ENCODE measurements at places on chromosomes 5 and 9.

DNA sequence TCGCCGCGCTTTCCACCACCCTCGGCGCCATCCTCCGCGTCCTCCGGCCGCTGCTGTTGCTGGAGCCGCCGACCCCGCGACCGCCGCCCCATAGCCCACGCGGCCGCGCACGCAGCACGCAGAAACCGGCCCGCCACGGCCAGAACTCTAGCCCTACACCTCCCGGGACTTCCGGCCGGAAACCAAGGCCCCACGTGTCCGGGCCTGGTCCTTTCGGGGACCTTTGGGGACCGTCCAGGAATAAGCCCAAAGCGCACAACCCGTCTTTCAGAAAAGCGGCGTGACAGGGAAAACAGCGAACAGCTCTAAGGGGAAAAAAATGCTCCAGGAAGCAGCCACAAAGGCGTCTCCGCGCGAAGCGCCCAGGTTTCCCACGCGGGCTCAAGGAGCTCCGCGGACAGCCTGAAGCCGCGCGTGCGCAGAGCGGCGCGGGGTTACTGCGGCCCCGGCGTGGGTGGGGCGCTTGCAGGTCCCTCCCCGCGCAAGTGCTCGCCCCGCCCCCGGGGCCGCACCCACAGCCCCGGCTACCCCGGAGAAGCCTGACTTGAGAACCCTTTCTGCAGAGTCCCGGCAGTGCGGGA is at the start of the genes NSUN2 and SRD5A1:
Gene NSUN2, minus strand, starts transcription at position 157 of the 581 bp plus-strand sequence. Its CDS starts 65 bp downstream, at position 92.
Gene SRD5A1, plus strand, starts transcription at position 553 of the 581 bp plus-strand sequence. CDS start 137 bp downstream, outside the sequence.
- peak; percentile 99 for DNase-seq

DNA sequence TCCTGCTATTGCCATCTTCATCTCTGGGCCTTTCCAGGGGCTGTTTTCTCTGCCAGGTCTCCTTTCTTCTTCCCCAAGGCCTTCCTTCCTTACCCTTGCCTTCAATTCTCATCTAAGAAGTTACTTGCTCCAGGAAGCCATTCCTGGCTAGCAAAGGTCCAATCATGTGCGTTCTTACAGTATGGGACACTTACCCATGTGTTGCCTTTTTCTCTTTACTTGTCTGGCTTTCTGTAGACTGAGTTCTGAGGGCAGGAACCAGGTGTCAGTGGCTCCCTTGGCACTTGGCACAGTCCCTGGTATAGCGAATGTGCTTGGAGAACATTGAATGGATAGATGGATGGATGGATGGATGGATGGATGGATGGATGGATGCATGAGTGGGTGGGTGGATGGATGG is 10.2 kb downstream of the FOXI1 start:
- DNase-seq = peak; percentile 5

GRCh38 chr9:20041697-20042081 is 252.9 kb upstream of the SLC24A2 start:
- DNase-seq = no peak

DNA sequence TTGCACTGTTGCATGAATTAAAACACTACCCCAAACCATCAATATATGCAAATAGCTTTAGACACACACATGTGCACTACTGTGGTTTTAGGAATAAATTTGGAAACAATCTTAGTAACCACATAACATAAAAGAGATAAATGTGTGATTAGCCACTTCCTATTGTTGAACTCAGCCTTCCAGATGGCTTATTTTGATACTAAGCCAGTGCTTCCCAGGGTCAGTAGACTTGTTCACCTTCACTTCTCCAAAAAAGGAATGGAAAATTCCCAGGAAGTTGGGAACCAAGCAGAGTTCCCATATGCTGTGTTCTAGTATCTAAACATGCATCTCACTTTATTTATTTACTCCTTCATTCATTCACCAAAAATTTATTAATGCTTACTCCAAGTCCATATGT is 47.8 kb downstream of the SVEP1 start:
- DNase-seq = no peak

GRCh38 chr9:18012170-18012569 is 433.3 kb downstream of the SH3GL2 start:
- DNase-seq = no peak

DNA sequence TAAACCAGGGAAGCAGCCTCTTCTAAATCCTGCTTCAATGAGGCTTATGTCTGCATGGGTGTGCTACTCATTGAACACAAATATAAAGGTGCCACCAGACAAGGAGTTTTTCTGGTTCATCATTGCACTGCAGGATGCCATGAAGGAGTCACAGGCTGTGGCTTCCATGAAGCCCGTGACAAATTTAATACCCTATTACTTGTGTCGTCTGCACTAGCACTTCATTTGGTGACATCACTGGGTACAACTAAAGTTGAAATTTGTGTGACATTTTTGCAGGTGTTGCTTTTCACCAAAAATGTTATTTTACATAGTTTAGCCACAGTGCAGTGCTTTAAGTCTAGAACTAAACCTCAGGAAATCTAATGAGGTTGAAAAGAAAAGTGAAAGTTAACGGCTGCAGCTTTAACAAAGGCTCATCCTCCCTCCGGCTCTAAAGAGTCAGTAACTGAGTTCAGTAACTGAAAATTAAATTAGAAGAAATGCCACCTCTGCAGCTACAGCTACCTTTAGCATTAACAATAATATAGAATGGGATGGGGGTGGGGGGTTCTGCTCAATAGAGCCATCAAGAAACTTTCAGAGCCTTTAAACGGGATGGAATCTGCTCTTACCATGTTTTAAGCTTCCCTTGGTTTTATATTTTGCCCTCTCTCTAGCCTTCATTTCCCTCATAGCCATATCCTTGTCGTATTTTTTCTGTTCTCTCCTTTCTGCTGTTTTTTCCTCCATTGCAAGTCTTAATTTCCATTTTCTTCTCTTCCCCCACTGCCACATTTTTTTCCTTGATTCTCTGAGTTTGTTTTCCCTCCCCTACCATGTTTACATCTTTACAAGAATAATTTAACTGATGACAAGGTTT is 233.8 kb upstream of the TMEM161B start:
- DNase-seq = no peak

DNA sequence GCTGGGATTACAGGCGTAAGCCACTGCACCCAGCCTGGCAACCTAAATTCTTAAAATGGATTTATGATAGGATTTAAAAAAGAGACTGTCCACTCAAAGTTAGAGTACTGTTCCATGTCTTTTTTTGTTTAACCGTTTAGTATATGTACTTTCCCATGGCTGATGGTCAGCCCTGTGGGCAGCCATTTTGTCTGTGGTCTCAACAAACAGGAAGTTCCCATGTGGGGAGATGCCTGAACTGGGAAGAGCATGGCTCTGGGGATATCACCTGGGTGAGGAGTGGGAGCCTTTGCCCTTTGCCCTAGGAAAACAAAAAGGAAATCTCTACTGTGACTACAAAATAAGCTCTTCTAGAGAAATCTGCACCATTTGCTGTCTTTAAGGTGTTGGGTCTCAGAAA is 27.5 kb upstream of the GNPDA1 start:
- no peak for DNase-seq

DNA sequence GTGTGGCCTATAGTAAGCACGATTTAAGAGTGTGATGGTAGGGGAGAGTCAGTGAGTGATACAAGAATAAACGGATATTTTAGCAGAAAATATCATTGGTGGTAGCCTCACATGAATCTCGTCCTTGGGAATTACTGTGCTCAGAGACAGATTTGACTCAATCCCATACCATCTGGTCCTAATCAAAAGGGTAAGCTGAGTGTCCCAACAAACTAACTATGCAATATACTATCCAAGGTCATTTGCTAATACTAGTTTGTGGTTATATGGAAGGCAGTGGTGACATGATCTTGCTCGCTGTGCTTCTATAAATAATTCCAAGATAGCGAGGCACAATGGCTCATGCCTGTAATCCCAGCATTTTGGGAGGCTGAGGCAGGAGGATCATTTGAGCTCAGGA is 103.2 kb downstream of the TRPM6 start:
- DNase-seq = no peak

DNA sequence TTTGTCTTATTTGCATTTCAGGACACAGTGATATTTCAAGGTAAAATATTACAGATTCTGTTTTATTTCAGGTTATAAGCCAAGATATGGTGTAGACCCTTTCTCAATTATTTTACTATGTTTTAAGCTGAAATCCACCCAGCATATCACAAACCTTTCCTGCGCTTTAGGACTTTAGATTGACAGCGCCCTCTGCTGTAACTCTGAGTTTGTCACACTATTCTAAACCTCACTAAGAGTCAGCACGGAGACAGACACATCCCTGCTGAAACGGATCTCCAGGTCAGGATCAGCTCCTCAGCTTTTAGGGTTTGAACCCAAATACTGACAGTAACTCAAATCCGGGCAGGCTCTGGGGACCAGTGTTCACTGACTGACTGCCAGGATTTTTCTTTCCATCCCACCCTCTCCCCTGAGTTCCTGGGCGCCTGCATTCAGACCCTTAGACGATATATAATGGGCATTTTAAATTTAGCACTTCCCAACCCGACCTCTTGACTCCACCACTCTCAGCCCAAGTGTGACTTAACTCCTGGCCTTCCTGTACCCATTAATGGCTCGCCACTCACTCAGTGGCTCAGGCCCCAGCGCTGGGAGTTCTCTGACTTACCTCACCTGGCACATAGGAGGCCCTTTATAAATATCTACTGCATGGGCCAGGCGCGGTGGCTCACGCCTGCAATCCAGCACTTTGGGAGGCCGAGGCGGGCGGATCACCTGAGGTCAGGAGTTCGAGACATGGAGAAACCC is 33.5 kb downstream of the TLX3 start:
- no peak for DNase-seq

- no peak for DNase-seq
These were observed 4.7 kb upstream of the C9orf57 start for GRCh38 chr9:72065076-72065475.

- DNase-seq = no peak
These were observed 161.5 kb upstream of the TRIM32 start for GRCh38 chr9:116525611-116526010.

GRCh38 chr9:125521462-125522327 is 185.3 kb downstream of the MAPKAP1 start:
- DNase-seq = peak; percentile 73

GRCh38 chr5:388266-389196 is 54.4 kb upstream of the EXOC3 start:
- peak; percentile 49 for DNase-seq

DNA sequence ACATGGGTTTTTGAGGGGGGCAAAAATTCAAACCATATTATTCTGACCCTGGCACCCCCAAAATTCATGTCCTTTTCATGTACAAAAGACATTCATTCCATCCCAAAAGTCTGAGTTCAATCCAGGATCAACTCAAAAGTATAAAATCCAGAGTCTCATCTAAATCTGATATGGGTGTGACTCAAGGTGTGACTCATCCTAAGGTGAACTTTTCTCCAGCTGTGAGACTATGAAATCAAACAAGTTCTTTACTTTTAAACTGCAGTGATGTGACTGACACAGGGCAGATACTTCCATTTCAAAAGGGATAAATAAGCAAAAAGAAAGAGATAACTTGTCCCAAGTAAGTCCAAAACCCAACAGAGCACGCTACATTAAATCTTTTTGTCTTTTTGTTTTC is 20.6 kb upstream of the CYLC2 start:
- DNase-seq = no peak

- DNase-seq = no peak
These were observed 286.9 kb downstream of the GADD45G start for GRCh38 chr9:89891591-89892304.

- no peak for DNase-seq
These were observed 59.8 kb downstream of the DOCK2 start for GRCh38 chr5:169696621-169697510.

GRCh38 chr9:134496413-134497282 is 145.0 kb upstream of the COL5A1 start:
- DNase-seq = no peak

- DNase-seq = peak; percentile 76
These were observed at the start of gene GSN for GRCh38 chr9:121267689-121268597. TSS of gene GSN (plus strand) at chr9:121268162. CDS start at chr9:121301972, 33,810 bp downstream.

- no peak for DNase-seq
These were observed 129.3 kb upstream of the STC2 start for GRCh38 chr5:173457482-173457881.

- no peak for DNase-seq
These were observed 32.5 kb downstream of the RASA1 start for GRCh38 chr5:87300176-87300575.

GRCh38 chr9:93261735-93262523 is 78.0 kb downstream of the WNK2 start:
- peak; percentile 50 for DNase-seq

- DNase-seq = no peak
These were observed 52.1 kb downstream of the CYSTM1 start for GRCh38 chr5:140227046-140227445.

DNA sequence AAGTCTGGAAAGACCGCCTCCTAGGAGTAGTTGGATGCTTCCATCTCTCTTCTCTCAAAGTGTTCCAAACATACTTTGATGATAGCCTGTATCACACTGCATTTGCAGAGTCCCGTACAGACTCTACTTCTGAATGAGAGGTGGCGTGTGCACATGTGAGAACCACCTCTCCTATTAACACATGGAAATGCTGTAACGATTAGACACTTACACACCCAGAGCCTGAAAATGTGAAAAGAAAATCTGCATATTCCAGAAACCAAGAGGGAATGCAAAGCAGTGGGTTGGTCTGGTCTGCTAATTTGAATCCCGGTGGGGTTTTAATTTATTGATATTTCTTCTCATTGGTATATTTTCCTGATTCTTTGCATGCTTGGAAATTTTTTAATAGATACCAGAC is 10.5 kb downstream of the UGCG start:
- no peak for DNase-seq

- no peak for DNase-seq
These were observed 6.4 kb upstream of the GLIS3 start for GRCh38 chr9:4306066-4306776.

- no peak for DNase-seq
These were observed 104.0 kb downstream of the PTTG1 start for GRCh38 chr5:160525471-160526261.

DNA sequence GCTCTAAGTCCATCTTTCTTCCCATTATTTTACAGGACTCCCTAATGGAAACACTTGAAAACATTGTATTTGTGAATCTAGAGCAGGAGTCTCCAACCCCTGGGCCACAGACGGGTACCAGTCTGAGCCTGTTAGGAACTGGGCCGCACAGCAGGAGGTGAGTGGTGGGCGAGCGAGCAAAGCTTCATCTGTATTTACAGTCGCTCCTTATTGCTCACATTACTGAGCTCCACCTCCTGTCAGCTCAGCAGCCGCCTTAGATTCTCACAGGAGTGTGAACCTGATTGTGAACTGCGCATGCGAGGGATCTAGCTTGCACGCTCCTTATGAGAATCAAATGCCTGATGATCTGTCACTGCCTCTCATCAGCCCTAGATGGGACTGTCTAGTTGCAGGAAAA is 111.0 kb downstream of the MED27 start:
- DNase-seq = no peak

GRCh38 chr9:70255486-70255885 is 3.3 kb upstream of the SMC5 start:
- DNase-seq = no peak

DNA sequence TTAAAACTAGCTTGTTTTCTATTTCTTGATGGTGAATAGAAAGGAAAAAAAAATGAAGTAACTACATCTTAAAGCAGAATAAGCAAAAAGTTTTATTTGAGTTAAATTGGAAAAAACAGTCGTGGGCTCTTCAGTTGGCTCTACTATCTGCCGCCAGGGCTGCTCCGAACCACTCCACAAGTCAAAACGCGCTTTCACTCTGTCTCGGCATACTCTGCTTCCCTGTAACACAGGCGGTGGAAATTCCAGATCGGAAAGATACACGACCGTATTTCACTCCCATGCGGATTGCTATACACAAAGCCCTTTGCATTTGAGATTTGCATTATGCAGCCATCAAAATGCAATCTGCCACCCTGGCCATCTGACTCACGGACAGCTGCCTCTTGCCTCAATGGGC is 505.6 kb downstream of the IRX1 start:
- DNase-seq = no peak

- DNase-seq = no peak
These were observed 23.3 kb upstream of the COL5A1 start for GRCh38 chr9:134618163-134618832.

Data from activated CD8-positive, alpha-beta memory T cell treated with anti-CD3 and anti-CD28 coated beads for 24 hours (primary cell).